ENCODE measurements at places on chromosomes 3 and 15.

GRCh38 chr3:134795746-134796280 is 753 bp downstream of the EPHB1 start:
- DNase-seq: no peak

DNA sequence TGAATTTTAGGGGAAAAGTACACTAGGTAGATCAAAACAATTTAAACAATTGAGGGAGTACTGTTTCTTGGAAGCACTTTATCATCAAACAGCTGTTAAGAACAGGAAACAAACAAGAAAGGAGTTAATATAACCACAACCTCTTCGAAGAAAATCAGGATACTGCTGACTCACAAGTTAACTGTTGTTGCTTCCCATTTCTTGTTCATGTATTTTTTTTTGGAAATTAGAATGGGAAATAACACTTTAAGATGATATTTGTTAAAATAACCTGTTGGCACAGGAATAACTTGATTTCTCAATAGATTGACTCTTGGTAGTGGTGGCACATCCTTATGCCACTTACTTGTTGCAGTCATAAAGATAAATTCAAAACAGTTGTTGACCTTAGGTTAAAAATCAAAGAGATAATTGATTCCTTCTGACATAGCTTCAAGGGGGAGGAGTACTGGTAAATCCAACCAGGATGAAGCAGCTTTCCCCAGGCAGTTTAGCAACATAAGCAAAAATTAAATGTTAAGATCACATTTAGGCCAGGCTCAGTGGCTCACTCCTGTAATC is 3.3 kb downstream of the BNIP2 start:
- DNase-seq: no peak

- no peak for DNase-seq
Measured at GRCh38 chr3:11140030-11140712, 14.1 kb upstream of the HRH1 start.

GRCh38 chr3:144129536-144130214 is 158.1 kb downstream of the DIPK2A start:
- DNase-seq: no peak

DNA sequence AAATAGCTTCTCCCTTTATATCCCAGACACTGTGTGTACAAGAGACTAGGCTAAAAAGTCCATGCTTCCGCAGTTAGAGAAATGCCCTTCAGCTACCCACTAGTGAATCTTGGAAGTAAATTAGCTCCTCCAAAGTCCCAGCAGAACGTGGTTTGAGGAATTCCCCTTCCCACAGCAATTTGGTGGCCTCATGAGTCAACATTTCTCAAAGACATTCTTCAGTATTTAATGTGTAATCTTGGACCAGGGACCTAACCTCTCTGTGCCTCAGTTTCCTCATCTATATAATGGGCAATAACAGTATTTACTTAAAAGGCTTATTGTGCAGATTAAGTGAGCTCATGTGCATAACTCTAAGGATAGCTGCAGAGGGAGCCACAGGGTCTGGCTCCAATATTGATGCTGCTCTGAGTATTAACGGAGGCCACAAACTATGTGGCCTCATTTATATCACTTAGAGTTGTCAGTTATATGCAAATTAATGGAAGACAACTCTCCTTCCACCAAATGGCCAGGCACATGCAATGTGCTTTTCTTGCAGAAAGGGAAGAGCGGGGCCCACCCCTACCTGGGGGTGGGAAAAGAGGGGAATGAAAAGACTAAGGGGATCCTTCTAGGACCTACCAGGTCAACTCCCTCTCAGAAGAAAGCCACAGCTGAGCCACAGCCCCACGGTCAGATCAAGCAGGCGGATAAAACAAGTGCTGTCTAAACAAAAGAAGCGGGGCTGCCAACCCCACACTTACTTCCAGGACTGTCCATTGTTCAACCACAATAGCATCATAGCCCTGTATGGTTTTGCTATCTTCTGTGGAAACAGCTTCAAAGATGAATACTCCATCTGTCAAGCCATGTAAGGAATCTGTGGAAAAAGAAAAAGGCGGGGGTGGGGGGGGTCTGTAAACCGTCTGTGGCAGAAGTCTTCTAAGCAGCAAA is 92.4 kb downstream of the OXNAD1 start:
- no peak for DNase-seq

DNA sequence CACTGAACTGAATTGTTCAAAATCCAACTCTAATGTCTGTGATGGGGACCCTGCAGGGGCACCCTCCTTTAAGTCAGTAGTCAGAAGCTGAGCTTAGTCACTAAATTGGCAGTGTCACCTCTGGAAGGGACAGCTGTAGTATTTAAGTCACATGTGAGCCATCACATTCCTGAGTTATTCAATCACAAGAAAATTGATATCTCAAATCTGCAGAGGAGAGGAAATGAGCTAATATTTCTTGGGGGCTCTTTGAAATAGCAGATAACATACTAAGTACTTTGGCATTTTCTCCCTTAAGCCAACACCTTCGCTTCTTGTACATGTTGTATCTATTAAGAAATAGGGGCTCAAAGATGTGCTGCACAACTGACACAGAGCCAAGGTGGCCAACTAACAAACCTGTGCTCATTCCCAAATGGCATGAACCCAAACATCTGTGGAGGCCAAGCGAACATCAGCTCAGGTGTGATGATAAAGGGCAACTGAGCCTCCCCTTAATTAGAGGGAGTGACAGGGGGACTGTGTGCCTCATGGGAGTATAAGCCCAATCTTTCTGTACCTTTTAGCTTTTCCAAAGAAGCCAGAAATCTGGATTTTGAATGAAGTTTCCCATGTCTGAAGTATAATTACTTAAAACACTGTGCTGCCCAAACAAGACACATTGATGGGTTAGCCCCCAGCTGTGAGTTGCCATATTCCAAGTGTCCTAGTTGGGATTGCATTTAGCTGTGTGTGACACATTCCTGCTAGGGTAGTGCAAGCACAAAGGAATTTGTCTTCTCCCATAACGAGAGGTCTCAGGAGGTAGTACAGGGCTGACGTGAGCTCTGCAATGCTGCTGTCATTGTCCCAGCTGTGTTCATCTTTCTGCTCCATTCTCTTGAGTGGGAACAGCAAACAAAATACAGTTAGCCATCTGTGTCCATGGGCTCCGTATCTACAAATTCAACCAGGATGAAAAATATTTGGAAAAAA is 63.3 kb downstream of the ABHD5 start:
- no peak for DNase-seq

- no peak for DNase-seq
Measured at GRCh38 chr3:45021524-45022297, 4.4 kb upstream of the CLEC3B start.

DNA sequence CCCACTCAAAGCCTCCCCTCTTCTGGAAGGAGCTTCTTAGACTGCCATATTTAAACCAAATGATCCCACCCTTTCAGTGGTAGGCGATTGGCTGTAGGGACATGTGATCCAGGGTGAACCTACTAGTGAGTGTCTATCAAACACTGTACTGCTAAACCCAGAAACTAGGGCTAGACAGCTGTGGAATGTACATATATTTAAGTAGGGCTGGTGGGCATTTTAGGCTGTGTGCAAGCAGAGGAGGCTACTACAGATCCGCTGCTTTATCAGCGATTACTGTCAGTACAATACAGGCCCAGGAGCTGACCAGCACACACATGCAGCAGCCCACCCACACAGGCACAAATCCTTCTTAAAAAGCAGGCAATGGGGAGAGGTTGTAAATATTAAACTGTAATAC is 15.4 kb upstream of the LARP6 start:
- DNase-seq: no peak

- no peak for DNase-seq
Measured at GRCh38 chr15:60351066-60351465, 46.7 kb downstream of the ANXA2 start.

DNA sequence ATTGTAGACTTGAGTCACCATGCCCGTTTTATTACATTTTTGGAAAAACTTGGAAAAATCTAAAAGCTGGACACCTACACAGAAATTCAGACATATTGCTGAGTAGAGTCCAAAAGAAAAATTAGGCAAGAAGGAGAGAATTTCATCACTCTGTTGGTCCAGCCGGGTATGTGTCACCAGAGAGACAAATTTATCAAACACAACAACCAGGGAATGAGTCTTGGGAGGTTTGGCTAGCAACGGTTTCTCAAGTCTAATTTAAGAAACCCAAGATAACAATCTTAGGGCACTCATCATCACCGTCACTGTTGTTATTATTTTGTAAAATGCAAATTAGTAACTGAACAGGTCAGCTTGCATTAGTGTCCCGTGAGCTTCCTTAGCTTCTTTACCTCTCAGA is 197.5 kb upstream of the C2CD4B start:
- DNase-seq: no peak

GRCh38 chr3:138448631-138449030 is 14.2 kb downstream of the ESYT3 start:
- DNase-seq: no peak

- no peak for DNase-seq
Measured at GRCh38 chr3:31848163-31848818, 132.8 kb downstream of the OSBPL10 start.

DNA sequence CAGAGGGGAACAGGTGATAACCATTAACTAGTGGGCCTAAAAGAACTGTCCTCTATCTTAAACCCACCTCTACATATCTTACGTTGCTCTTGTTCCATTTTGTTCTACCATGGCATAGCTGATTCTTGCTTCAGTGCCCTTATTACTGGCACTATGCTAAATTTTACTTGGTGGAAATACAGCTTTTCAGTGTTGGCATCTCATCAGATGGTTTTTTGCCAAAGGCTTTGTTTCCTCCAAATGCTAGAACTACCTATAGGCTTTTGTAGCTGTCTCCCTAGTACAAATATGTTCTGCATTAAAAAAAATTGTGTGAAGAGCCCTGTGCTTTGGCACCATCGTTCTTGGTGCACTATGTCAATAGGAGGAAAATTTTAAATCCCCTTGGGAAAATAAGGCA is 145.0 kb upstream of the ZBTB20 start:
- no peak for DNase-seq

GRCh38 chr3:52119826-52120225 is 34.4 kb downstream of the POC1A start:
- DNase-seq: no peak

DNA sequence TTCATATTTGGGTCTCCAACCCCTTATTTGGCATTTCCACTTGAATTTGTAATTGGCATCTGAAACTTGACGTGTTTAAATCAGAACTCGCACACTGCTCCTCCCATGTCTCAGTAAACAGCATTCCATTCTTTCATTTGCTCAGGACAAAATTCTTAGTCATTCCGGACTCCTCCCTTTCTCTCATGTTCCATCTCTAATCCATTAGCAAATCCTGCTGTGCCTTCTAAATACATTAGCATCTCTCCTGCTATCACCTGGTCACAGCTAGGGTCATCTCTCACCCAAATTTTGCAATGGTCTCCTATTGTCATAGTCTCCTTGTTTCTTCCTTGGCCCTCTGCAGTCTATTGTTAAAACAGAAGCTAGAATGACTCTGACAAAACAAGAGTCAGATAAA is 119.9 kb upstream of the CADPS start:
- no peak for DNase-seq

DNA sequence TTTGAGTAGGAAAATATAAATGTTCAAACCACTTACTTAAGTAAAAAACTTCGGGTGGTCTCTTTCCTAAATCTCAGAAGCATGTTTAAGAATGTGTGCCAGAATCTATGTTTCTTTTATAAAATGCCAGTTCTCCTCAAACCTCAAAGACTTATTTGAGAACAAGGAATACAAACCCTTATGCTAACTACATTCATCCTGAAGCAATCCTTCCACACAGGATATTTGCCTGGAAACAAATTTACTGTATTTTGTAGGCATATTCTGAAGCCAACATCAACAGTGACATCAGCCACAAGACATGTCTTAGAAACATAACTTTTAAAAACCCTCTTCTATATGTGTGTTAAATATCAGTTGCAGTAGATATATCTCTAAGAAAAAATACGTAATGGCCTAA is 1077.0 kb downstream of the ROBO1 start:
- no peak for DNase-seq

GRCh38 chr3:59935025-59935424 is 885.2 kb upstream of the CFAP20DC start:
- peak; percentile 21 for DNase-seq
